ENCODE measurements at places on chromosomes 1 and 21.

DNA sequence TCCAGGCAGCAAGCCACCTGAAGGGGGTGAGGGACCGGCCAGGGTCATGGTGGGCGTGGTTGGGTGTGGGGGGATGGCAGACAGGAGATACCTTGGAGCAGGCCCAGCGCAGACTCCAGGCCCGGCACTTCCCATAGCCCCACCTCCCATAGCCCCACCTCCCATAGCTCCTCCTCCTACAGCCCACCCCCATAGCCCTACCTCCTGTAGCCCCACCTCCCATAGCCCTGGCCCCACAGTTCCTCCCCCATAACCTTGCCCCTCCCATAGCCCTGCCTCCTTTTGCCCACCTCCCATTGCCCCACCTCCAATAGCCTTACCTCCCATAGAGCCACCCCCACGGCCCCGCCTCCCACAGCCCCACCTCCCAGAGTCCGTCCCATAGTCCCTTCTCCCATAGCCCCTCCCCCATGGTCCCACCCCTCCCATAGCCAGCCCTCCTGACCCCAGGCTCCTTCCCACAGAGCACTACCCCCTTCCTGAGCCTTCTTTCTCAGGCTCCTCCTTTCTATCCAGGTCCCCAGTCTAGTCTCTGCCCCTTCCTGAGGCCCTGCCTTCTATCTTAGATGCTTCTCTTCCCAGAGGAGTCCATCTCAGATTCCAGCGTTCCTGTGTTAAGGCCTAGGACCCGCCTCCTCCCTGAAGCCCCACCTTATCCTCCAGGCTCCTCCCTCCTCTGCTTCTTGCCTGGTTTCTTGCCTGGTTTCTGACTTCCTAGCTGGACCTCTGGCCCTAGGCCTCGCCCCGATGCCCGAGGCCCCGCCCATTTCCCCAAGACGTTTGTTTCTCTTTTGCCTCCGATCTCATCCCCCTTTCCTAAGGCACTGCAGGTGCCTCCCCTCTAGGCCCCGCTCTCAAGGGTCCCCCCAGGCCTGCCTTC, 46.8 kb downstream of the PTPRU start:
- H3K27me3 ChIP-seq: no peaks in the 10 kb centered on the region
- H3K4me3 ChIP-seq: no peak overlapping the region

DNA sequence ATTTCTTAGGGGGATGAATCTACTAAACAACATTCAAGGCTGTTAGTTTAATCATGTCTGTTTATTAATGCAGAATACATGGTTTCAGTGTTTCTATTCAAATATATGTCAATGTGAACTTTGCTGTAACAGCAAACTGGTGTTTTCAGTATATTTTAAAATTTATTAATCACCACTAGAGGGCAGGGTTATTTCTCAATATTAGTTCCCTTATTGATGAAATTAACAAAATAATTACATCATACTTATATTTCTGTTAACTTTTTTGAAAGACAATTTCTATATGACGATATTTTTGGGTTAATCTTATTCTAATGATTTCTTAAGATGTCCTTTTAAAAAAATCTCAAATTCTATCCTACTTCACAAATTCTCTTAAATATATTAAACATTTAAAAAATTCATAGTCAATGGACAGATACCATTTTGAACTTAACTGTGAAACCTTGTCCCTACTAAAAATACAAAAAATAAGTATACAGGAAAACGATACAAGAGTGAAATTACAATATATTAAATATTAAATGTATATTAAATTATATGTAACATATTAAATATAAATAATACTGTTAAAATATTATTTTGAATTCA, 1034.1 kb upstream of the PRMT6 start:
- no peak overlapping the region for H3K4me3 ChIP-seq
- H3K27ac ChIP-seq: no peak overlapping the region
- no peak for DNase-seq
- no peaks in the 10 kb centered on the region for H3K27me3 ChIP-seq
- H3K4me1 ChIP-seq: no peaks in the 10 kb centered on the region
- H3K36me3 ChIP-seq: no peaks in the 10 kb centered on the region

GRCh38 chr1:8902765-8903164, 24.3 kb upstream of the ENO1 start:
- no peak for DNase-seq
- no peaks in the 10 kb centered on the region for H3K27me3 ChIP-seq
- peaks cover 6% of the 10 kb centered on the region for H3K4me1 ChIP-seq

- H3K27me3 ChIP-seq: no peaks in the 10 kb centered on the region
- H3K4me1 ChIP-seq: no peaks in the 10 kb centered on the region
- H3K4me3 ChIP-seq: no peak overlapping the region
- H3K36me3 ChIP-seq: no peaks in the 10 kb centered on the region
These were observed 111.4 kb upstream of the HOOK1 start for GRCh38 chr1:59703226-59703917.

GRCh38 chr1:109331113-109331512, 24.3 kb upstream of the MYBPHL start:
- H3K27me3 ChIP-seq: no peaks in the 10 kb centered on the region
- no peak overlapping the region for H3K4me3 ChIP-seq

DNA sequence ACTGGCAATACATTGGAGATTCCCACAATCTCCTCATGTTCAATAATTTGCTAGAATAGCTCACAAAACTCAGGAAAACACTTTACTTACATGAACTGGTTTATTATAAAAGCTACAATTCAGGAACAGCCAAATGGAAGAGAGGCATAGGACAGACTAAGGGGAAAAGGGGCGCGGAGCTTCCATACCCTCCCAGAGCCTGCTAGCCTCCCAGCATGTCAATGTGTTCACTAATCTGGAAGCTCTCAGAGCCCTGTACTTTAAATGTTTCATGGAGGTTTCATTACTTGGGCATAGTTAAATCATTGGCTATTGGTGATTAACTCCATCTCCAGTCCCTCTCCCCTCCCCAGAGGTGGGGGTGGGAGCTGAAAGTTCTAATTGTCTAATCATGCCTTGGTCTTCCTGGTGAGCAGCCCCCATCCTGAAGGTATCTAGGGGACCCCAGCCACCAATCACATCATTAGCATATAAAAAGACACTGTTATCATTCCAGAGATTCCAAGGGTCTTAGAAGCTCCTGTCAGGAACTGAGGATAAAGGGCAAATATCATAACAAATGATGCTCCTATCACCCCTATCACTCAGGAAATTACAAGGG, 10.9 kb upstream of the DMRTB1 start:
- no peaks in the 10 kb centered on the region for H3K27me3 ChIP-seq
- no peak overlapping the region for H3K4me3 ChIP-seq
- H3K4me1 ChIP-seq: no peaks in the 10 kb centered on the region
- H3K27ac ChIP-seq: no peak overlapping the region

- no peaks in the 10 kb centered on the region for H3K4me1 ChIP-seq
- H3K36me3 ChIP-seq: no peaks in the 10 kb centered on the region
- no peak overlapping the region for H3K4me3 ChIP-seq
- no peak for DNase-seq
These were observed 51.3 kb downstream of the PRPF38A start for GRCh38 chr1:52455686-52456085.

DNA sequence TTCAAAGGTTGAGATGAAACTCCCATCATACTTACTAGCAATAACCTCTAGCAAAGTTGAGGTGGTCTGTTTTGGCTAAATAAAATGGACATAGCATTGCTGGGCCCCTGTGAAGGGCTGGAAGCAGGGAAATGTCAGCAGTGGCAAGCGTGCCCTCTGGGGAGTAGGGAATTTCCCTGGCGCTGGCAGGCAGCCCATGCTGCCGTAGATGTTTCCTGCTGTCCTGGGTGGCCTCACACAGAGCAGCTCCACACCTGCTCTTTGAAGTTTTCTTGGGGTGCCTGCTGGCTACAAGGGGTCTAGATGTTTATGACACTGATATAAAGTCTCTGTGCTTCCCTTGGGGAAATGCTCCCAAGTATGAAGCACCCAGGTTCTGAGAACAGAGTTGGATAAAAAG, 30.2 kb downstream of the ADARB1 start:
- no peaks in the 10 kb centered on the region for H3K27me3 ChIP-seq
- no peak overlapping the region for H3K4me3 ChIP-seq

- no peaks in the 10 kb centered on the region for H3K27me3 ChIP-seq
- H3K36me3 ChIP-seq: no peaks in the 10 kb centered on the region
- no peak for DNase-seq
- no peaks in the 10 kb centered on the region for H3K4me1 ChIP-seq
- peak overlapping the region; percentile 38 for H3K4me3 ChIP-seq
These were observed 2.9 kb upstream of the INAVA start for GRCh38 chr1:200891774-200892157.

GRCh38 chr21:46603228-46603627, 1.7 kb downstream of the S100B start:
- H3K4me1 ChIP-seq: no peaks in the 10 kb centered on the region
- DNase-seq: no peak
- no peaks in the 10 kb centered on the region for H3K36me3 ChIP-seq

GRCh38 chr21:34765619-34766018, 96.8 kb downstream of the CLIC6 start:
- H3K27ac ChIP-seq: no peak overlapping the region
- no peak for DNase-seq
- no peak overlapping the region for H3K4me3 ChIP-seq
- H3K4me1 ChIP-seq: no peaks in the 10 kb centered on the region

GRCh38 chr21:39504230-39504629, 52.5 kb downstream of the SH3BGR start:
- H3K4me1 ChIP-seq: no peaks in the 10 kb centered on the region
- H3K27me3 ChIP-seq: no peaks in the 10 kb centered on the region
- H3K36me3 ChIP-seq: no peaks in the 10 kb centered on the region
- H3K27ac ChIP-seq: no peak overlapping the region

DNA sequence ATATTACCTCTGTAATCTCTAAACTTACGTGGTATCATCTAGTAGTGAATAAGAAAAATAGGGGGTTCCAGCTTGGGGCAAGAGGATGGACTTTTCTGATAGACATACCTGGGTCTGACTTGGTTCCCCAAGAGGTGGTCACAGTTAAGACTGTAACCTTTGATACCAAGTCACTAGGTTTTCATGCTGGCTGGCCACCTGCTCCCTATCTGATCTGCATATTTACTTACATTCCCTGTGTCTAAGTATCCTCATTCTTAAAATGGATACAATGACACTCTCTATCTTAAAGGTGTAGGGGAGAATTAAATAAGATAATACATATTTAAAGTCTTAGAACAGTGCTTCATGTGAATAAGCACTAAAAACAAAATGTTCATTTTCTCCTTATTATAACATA, 312.1 kb downstream of the DSCAM start:
- no peak overlapping the region for H3K4me3 ChIP-seq
- H3K4me1 ChIP-seq: no peaks in the 10 kb centered on the region
- H3K36me3 ChIP-seq: no peaks in the 10 kb centered on the region

GRCh38 chr1:6675941-6676340, 25.7 kb downstream of the DNAJC11 start:
- H3K4me1 ChIP-seq: no peaks in the 10 kb centered on the region
- no peaks in the 10 kb centered on the region for H3K36me3 ChIP-seq
- H3K4me3 ChIP-seq: no peak overlapping the region
- no peaks in the 10 kb centered on the region for H3K27me3 ChIP-seq

- no peaks in the 10 kb centered on the region for H3K4me1 ChIP-seq
- H3K4me3 ChIP-seq: no peak overlapping the region
- no peak for DNase-seq
- H3K36me3 ChIP-seq: no peaks in the 10 kb centered on the region
- no peaks in the 10 kb centered on the region for H3K27me3 ChIP-seq
These were observed 209.1 kb upstream of the LYPLAL1 start for GRCh38 chr1:218964471-218965185.

DNA sequence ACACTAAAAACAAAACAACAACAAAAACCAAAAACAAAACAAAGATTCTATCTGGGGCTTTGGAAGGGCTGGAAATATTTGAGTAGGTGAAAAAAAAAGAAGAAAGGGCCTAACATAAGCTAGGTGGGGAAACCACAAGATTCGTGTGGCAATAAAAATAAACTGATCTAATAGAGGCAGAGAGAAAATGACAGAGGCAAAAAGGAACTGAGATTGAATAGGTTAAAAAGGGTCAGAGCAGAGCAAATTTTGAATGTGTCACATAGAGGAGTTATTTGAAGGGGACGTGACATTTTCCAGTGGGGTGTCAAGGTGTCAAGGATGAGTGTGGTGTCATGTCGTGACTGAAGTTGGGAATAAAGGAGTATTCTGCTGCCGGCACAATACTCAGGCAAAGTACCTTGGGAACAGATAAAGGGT, 65.2 kb upstream of the RALGPS2 start:
- H3K36me3 ChIP-seq: no peaks in the 10 kb centered on the region
- H3K27me3 ChIP-seq: no peaks in the 10 kb centered on the region
- DNase-seq: no peak
- H3K27ac ChIP-seq: no peak overlapping the region

- no peak overlapping the region for H3K4me3 ChIP-seq
- no peak for DNase-seq
- H3K4me1 ChIP-seq: peaks cover under 1% of the 10 kb centered on the region
- H3K27ac ChIP-seq: peak overlapping the region; percentile 78
These were observed 2.2 kb downstream of the IGSF9 start for GRCh38 chr1:159943278-159943640.

DNA sequence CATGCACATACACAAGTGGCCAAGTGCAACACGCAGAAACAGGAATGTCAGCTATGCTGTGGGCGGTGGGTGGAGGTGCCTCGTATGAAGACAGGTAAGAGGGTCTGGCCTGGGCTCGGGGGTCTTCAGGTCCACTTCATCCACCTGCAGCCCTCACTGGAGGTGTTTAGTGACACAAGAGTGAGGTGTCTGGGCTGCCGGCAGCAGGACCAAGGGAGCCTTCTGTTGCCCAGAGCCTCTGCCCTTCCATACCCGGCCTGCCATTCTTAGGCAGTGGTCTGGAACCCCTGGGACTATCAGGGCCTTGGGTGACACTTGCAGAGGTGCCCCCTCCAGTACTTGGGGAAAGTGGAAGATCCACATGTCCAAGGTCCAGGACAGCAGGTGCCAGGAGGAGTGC, 21.7 kb upstream of the ACTRT2 start:
- H3K4me3 ChIP-seq: no peak overlapping the region
- H3K27ac ChIP-seq: no peak overlapping the region
- H3K36me3 ChIP-seq: no peaks in the 10 kb centered on the region
- no peak for DNase-seq
- H3K27me3 ChIP-seq: no peaks in the 10 kb centered on the region

DNA sequence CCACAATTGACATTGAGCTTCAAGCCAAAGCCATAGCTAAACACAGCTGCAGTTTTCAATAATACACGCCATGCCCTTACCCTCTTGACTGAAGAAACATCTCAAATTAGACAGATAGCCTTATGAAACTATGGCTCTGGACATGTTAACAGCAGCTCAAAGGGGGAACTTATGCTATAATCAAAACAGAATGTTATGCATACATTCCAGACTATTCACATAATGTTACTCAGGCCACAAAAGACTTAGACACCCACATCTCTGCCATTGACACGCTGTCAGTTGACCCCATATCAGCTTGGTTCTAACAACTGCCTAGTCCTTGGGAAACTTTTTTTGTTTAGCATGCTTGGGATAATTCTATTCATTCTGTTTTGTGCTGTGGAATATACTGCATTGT, 2.3 kb upstream of the NENF start:
- no peak for DNase-seq
- H3K27me3 ChIP-seq: no peaks in the 10 kb centered on the region
- H3K4me1 ChIP-seq: no peaks in the 10 kb centered on the region
- H3K27ac ChIP-seq: no peak overlapping the region
- H3K4me3 ChIP-seq: no peak overlapping the region

GRCh38 chr1:174968750-174969244, 30.9 kb upstream of the CACYBP start:
- H3K4me1 ChIP-seq: peaks cover 2% of the 10 kb centered on the region
- H3K27ac ChIP-seq: peak overlapping the region; percentile 29
- no peaks in the 10 kb centered on the region for H3K27me3 ChIP-seq
- H3K4me3 ChIP-seq: no peak overlapping the region
- DNase-seq: no peak
